ENCODE measurements at places on chromosomes 7 and 10.

DNA sequence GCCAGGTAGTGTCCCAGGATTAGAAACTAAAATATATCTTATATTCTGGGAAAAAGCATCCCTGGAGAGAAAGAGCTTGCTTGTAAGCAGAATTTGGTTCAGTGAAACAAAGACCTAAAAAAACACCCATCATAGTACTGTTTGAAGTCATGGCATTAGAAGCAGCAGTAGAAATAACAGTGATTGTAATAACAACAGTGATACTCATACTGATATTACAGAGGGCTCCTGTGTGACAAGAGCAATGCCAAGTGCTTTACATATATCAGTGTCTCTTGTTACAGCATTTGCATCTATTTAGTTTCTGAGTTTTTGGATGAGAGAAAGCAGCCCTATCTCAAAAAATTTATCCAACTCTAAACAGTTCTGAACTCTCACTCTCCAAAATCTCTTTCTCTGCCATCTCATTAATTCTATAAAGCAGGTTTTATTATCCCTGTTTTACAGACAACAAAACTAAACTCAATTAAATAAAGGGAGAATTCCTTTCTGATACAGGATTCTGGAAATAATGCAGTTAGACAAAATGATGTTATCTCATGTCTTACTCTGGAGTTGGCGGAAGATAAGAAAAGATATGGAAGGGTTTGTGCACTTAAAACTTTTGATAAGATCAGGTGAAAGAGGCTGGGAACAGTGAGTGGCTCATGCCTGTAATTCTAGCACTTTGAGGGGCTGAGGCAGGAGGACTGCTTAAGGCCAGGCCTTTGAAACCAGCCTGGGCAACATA, 146.5 kb upstream of the AOAH start:
- no peak for DNase-seq

- no peak for DNase-seq
Measured at GRCh38 chr7:157841773-157842370, 505.1 kb downstream of the DNAJB6 start.

GRCh38 chr10:7891634-7892033, 73.3 kb downstream of the TAF3 start:
- DNase-seq: no peak

- DNase-seq: no peak
Measured at GRCh38 chr7:29883462-29884398, 77.4 kb downstream of the WIPF3 start.

GRCh38 chr10:12218991-12219390, 23.0 kb downstream of the CDC123 start:
- DNase-seq: no peak

DNA sequence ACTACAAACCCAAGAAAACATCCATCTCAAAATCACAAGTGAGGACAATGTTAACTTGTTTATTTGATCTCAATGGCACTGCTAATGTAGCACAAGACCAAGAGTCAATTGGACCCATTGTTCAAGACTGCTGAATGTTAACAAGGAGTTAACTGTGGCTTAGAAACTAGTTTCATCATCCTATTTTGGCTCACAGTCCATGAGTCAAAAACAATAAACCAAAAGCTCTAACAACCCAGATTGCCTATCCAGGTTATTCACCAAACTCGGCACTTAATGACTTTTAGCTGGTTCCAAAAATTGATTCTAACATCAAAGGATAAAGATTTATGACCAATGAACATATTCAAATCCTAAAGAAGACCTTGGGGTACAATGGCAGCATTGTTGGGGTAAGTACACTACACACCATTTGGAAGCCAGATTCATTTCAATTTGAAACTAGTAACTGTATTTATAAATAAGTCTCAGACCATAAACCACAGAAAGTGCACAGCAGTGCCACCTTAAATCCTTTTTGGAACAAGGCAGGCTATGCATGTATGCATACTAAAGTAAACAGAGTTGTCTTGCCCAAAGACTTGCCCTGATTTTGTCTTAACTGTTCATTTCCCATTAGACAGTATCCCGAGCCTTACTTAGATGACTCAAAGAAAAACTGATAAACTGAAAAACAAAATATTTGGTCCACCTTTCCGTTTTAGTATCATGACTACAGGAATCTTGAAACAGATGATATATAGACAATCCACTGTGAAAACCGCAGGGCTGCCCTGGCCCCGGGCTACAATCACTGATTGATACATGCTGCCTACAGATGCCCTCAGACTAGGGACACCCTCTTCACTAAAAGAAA, 84.5 kb downstream of the SRPK2 start:
- no peak for DNase-seq

GRCh38 chr10:28541717-28542365, 8.9 kb downstream of the WAC start:
- no peak for DNase-seq

DNA sequence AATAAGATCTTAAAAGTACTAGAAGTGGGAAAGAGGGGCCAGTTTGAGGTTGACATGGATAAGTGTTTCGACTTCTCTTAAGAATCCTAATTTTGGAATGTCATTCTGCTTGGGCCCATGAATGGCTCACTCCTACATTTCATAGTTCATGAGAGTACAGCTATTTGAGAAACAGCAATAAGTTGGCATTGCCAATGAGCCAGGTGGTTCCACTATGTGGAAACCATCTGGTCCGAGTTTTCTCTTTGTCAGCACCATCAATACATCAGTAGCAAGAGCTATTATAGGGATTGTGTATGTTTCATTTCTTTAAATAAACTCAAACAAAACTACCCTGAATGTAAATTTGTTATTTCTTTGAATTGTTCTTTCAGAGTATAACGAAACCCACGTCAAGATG, 78.1 kb upstream of the NEBL start:
- DNase-seq: no peak

- DNase-seq: no peak
Measured at GRCh38 chr10:75234683-75235374, 928 bp downstream of the COMTD1 start.

DNA sequence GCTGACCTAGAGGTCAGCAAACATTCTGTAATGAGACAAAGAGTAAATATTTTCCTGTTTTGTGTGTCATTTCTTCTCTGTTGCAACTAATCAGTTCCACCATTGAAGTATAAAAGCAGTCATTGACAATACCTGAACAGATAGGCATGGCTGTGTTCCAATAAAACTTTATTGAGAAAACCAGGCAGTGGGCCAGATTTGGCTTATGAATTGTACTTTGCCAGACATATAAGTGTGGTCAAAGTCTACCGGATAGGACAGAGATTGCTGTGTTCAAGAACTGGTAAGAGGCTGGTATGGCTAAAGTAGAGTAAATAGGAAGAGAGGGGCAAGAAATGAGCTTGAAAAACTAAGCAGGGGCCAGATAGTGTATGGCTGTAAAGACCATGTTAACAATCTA, 38.3 kb upstream of the TAC1 start:
- no peak for DNase-seq

DNA sequence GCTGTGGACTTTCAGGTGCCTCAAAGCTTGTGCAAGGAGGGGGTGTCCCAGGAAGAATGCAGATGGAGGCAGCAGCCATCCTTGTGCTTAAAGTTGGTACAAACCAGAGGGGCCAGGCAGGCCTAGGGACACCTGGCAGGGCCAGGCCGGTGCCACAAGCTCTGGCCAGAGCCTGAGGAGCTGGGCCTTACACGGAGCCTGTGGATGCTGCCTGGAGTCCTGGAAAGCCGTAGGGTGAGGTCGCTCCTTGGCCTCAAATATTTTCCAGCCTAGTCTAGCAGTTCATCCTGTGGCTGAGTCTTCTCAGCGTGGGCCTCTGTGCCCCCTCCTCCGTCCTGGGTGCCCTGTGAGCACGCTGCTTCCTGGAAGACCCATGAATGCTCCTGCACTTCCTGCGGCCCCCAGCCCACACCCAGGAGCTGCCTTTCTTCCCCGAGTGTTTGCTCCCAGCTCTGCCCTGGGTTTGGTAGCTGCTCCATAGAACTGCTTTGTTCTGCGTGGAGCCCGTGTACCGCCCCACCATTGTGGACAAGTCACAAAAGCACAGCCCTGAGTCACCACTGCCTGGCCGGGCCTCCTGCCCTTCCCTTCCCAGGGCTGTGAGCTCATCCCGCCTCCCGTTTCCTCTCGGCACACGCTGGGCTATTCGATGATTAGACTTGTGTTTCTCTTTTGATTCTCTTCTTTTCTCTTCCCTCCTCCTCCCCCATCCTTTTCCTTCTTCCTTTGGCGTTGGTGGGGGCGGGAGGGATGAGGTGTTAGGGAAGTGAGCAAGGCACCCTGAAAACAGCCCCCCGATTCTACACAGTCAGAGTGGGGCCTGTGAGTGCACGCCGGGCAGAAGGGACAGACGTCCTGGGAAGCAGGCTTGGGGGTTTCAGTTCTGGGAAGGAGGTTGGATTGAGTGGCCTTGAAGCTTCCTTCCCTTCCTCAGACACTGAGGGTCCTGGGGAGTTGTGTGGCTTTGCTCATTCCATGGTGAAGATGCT, 73.2 kb upstream of the SHH start:
- no peak for DNase-seq

GRCh38 chr7:2193575-2194305, 39.0 kb downstream of the MAD1L1 start:
- no peak for DNase-seq

DNA sequence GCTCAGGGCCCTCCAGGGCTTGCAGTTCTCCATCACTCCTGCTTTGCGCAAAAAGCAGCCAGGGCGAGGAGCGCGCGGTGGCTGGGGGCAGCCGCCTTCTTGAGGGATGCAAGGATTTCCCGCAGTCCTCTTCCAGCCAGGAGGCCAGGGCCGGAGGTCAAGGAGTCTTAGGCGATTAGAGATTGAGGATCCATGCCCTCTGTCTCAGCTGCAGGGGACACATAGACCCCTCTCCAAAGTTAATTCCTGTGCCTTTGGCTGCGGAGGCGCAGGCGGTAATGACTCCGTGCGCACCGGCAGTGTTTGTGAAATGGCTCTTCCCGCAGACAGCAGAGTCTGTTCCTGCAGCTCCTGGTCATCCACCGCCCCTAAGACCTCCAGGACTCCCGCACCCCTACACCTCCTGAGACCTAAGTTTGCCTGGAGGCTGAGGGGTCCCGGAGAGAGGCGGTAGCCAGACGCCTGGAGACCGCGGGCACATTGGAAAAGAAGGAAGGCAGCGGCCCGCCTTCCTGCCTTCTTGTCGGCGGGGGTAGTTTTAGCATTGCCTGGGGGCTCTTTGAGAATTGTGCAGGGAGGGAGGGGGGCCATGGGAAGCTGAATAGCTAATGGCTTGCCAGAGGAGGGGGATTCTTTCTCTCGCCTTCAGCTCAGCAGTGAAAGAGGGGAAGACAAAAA, 3.3 kb upstream of the NEUROG3 start:
- no peak for DNase-seq
